ENCODE measurements at places on chromosomes 4 and X.

GRCh38 chrX:43880425-43880824 lies 1.8 kb downstream of the MAOB start:
- DNase-seq = no peak

DNA sequence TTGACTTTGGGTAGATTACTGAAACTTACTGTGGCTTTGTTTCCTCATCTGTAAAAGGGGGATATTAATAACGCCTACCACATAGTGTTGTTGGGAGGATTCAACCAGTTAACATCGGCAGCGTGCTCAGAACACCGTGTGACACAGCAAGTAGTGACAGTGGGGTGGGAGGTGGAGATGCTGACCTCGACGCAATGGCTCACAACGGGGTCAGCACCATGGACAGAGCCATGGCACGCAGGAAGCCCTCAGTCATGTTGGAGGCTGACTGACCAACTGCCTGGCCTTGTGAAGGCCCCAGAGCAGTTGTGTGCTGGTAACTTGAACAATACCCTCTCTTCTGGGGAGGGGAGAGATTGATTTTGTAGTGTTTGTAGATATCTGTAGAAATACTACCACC lies 93.2 kb downstream of the WFS1 start:
- no peak for DNase-seq

GRCh38 chr4:79178760-79179159 lies 147.1 kb downstream of the NAA11 start:
- no peak for DNase-seq

GRCh38 chr4:134200811-134201215 lies 776 bp downstream of the PABPC4L start:
- DNase-seq = no peak

GRCh38 chr4:83213640-83214039 lies 71.0 kb downstream of the COQ2 start:
- DNase-seq = no peak

- DNase-seq = peak; percentile 51
Measured at GRCh38 chr4:112234952-112235609, 3.5 kb downstream of the AP1AR start.

DNA sequence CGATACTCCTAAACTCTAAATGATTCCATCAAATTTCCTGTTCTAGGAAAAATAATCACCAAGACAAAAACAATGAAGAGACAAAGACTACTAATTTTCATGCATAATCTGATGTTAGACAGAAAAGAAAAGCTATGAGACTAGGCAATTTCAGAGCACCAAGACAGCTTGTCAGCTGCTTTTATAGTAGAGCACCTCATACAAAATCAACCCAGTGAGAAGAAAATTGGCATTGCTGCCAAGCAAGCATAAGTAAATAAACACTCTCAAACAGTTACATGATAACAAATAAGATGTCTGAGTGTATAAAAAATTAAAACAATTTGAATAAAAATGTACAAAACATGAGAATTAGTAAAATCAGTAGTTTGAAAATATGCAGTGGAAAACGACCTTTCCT lies 1544.6 kb downstream of the C4orf33 start:
- no peak for DNase-seq

- no peak for DNase-seq
Measured at GRCh38 chr4:2947926-2948325, 15.3 kb downstream of the NOP14 start.

DNA sequence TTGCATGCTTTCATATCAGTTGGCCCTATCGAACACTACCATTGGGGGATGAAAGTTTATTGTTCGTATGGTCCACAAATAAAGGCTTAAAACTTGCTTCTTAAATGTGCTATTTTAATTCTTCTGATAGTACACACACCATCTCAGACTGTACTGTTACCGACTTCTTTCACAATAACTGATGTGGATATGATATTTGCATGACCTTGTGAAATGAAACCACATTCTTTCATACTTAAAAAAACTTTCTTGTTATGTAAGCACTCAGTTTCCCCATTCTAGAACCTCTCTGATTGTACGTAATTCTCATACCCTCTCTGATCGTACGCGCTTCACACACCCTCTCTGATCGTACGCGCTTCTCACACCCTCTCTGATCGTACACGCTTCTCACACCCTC lies 12.0 kb upstream of the WDR19 start:
- DNase-seq = no peak

DNA sequence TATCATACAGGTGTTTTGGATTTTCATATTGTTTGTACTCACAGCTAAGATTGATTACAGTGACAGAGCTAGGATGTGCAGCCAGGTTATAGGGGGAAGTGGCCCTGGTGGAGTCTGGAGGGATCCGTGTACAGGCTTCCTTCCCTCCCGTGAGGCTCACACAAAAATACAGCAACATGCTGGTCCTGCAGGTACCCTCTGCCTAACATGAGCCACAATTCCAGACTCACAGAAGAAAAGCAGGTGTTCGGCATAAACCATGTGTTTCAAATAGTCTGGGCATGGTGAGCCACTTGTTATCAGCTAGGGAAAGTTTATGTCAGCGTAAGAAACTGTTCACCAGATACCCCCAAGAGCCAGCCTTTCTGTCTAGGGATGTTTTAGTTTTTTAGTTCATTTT lies 82.9 kb downstream of the HTT start:
- no peak for DNase-seq

- no peak for DNase-seq
Measured at GRCh38 chr4:73446336-73446938, 10.4 kb downstream of the AFP start.

DNA sequence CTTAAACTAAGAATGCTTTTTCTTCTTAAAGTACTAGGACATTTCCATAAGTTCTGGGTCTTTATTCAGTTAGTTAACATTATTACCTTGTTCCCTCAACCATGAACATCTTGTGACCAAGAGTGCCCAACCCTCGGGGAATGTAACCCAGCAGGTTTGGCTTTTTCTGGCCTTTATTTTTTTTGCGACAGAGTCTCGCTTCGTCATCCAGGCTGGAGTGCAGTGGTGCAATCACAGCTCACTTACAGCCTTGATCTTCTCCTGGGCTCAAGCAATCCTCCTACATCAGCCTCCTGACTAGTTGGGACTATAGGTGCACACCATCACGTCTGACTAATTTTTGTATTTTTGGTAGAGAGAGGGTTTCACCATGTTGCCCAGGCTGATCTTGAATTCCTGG lies 65.1 kb downstream of the USP11 start:
- DNase-seq = no peak

GRCh38 chr4:98672583-98673287 lies 14.3 kb upstream of the TSPAN5 start:
- no peak for DNase-seq

- no peak for DNase-seq
Measured at GRCh38 chrX:103061486-103061885, 2.5 kb downstream of the BEX1 start.

DNA sequence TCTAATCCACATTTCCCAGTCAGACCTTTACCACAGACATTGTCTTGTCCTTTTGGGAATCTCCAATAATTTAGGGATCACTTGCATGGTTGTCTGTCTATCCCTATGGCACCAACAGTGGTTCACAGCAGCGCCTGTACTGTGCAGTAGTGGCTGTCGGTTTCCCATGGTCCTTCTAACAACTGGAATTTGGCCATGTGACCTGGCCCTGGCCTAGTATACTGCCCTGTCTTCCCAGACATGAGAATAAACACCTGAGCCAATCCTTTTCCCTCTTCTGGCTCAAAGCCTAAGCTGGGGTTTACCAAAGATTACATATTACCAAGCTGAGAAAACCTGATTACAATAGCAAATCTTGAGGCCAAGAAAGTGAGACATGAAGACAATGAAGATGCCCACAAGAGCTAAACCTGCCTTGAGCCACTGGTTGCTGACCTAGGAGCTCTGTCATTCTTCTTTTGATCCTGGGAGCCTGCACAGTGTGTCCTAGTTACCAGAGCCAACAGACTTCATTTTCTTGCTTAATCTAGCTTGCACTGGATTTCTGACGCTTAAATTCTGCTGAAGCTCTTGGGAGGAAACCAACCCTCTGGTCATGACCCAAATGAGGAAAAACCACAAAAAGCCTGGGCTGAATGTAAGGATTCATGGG lies 92.1 kb downstream of the SCD5 start:
- no peak for DNase-seq

- no peak for DNase-seq
Measured at GRCh38 chrX:16822723-16823122, 36.5 kb downstream of the TXLNG start.
